Cardiac septum (tissue), 1 donor: ENCODE measurements at places on chromosomes 6 and 20. TPM values are rescaled to one million over a fixed set of nuclear protein-coding genes. Genes with fewer than 3 reads are reported as not detected.

DNA sequence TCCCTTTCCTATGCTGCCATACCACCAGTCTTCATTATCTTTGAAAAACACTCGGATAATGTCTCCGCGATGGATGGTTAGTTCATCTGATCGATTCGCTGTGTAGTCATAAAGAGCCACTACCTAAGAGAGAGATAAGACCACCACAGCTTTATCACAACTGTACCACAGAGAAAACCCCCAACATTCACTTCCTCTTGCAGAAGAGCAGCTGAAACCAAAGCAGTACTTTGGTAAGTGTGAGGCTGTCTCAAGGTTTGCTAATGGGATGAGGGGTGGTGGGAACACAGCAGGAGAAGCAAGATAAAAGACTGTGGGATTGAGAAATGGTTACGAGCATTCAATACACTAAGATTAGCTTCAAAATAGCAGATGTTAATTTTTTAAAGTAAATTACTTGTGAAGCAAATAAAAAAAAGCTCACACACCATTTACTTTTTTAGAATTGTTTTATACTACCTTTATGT lies 142.1 kb downstream of the MYB start:
- no peak for DNase-seq

DNA sequence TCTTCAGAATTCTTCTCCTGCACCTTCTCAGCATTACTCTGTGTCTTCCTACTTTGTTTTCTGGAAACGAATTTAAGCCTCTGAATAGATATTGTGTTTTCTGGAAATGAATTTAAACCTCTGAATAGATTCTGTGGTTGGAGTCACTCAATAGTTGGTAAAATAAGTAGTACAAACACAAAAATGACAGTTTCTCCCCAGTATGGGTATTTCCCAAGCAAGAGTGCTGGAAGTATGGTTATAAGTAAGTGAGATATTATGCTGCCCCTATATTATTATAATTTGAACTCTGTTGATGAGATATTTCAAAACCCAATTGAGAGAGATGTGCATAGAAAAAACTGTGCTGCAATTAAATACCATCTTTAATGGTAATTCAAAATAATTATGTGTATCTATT lies 94.9 kb downstream of the TINAG start:
- DNase-seq, result no peak

- no peak for DNase-seq
These were observed 922.8 kb downstream of the EPHA7 start for GRCh38 chr6:92496527-92496926.

WFDC10B gene
- not detected for total RNA-seq

MRAP2 gene
- 0.48 TPM for total RNA-seq
